H4 (cell line): ENCODE measurements at places on chromosomes 1 and 21. TPM values are rescaled to one million over a fixed set of nuclear protein-coding genes. Genes with fewer than 3 reads are reported as not detected.
A peak's percentile ranks its signal among the peaks of the same experiment; 100 is the strongest.

GRCh38 chr21:22890656-22891055 is 1892.4 kb downstream of the NCAM2 start:
- DNase-seq, result no peak

DNA sequence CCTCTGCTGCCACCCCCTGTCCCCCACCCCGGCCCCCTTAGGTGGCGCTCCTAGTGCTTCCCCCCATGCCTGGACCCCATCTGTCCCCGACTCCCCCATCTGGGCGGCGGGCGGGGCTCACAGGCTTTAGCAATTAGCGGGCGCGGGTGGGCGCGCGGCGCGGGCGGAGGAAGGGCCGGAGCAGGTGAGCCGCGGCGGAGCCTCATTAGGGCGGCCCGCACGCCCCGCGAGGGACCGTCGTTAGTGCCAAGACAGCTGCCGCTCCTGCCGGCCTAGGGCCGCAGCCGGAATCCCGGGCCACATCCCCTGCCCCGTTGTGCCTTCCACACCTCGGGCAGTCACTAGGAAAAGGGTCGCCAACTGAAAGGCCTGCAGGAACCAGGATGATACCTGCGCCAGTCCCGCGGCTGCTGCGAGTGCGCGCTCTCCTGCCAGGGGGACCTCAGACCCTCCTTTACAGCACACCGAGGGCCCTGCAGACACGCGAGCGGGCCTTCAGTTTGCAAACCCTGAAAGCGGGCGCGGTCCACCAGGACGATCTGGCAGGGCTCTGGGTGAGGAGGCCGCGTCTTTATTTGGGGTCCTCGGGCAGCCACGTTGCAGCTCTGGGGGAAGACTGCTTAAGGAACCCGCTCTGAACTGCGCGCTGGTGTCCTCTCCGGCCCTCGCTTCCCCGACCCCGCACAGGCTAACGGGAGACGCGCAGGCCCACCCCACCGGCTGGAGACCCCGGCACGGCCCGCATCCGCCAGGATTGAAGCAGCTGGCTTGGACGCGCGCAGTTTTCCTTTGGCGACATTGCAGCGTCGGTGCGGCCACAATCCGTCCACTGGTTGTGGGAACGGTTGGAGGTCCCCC is 7.6 kb downstream of the OLIG2 start:
- DNase-seq, result no peak

DNA sequence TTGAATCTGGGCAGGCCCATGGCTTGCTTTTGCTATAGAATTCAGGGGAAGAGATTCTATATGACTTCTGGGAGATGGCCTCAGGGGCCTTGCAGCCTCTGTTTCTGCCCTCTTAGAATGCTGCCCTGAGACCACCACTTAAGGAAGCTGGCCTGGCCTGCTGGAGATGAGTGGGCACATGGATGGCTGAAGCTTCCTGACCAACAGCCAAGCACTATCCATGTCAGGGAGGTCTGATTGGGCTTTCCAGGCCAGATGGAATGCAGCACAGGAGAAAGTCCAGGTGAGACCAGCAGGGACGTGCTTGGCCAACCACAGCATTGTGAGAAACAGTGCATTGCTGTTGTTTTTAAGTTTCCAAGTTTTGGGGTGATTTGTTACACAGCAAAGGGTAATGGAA is 308.1 kb downstream of the PTPRU start:
- DNase-seq, result no peak

GRCh38 chr1:215599418-215600074 is 32.4 kb downstream of the KCTD3 start:
- peak; percentile 19 for DNase-seq

GRCh38 chr1:113652771-113653170 is 106.5 kb downstream of the PHTF1 start:
- no peak for DNase-seq

DNA sequence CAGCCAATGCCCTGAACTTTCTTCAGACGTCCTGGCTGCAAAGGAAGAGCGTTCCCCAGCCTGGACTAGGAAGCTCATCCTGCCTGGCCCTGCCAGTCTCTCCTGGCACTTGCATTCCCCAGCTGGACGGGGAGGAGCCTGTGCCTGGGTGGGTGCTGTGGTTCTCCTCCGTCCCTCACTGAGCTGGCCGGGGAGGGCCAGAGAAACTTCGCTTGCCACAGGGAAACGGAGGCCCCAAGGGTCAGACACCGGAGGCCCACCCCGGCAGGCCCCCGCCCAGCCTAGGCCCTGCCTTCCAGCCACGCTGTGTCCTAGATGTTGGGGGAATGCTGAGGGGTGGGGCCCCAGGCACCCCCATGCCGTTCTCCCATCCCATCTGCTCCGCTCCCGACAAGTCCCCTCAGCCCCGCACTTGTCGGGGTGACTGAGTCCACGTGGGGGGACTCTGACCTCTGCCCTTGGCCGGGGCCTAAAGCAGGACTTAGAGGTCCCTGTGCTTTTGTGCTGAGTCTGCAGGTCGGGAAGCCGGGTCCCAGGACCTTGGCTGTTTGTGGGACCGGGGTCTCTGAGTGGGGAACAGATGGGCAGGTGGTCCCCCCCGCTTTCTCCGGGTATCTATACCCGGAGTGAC is 4.8 kb downstream of the FTCD start:
- no peak for DNase-seq

GRCh38 chr21:37917612-37918011 is 1.4 kb upstream of the KCNJ6 start:
- no peak for DNase-seq

DNA sequence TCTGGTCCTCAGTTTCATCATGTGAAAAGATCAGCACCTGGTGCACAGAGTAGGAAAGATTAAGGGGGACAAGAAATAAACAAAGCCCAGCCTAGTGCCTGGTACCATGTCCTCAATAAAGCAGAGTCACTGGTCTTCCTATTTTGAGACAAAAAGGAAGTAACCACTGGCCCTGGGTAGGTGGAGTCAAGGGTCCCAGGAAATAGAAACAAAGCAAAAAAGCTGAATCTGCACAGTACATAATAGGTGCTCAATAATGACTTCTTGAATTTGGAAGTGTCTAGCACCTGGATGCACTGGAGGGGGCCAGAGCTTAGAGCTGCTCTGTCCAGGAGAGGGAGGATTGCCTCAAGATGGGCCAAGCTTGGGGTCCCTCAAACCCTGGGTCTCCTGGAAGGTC is 1.9 kb upstream of the EPHB2 start:
- no peak for DNase-seq

DNA sequence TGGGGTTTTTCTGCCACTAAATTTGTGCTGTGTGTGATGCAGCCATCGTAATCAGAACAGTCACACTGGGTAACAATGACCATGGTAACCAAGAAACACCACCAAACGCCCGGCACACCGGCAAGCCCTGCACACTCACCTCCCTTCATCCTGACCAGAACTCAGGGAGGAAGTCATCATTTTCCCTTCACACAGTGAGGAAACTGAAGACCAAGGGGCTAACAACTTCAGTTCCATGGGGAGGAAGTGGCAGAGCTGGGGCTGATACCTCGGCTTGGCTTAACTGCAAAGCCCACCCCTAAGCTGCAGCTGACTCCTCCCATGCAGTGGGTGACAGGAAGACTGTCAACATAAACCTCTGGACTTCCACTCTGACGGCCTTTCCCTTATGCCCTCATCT is 69.3 kb upstream of the BCAR3 start:
- DNase-seq, result no peak

- no peak for DNase-seq
These were observed 70.0 kb upstream of the PTGS2 start for GRCh38 chr1:186750257-186750656.

GRCh38 chr1:196494766-196495165 is 113.5 kb downstream of the KCNT2 start:
- no peak for DNase-seq

GRCh38 chr1:222892137-222892769 is 77.4 kb downstream of the DISP1 start:
- DNase-seq, result no peak

DNA sequence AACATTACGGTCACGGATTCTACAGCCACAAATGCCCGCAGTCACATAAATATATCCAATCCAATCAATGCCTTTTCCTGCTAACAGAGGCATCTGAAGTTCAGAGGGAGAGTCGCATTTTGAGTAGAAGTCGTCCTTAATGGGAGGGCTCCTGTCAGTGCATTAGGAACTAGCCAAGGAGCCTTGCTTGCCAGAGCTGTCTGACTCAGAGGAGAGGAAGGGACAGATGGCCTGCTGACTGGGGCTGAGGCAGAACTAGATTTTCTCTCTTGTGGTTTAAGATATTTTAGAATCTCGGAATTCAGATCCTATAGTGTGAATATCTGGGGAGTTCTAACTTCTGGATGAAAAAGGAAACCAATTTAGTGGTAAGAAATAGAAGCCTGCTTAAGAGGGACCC is 10.6 kb downstream of the XKR8 start:
- DNase-seq, result no peak

- no peak for DNase-seq
These were observed 15.3 kb downstream of the SMIM12 start for GRCh38 chr1:34844252-34844634.

The DNAH14 gene
- not detected in 2 replicates for total RNA-seq

The SLC37A1 gene
- total RNA-seq, result 6.7 and 9.2 TPM in 2 replicates

The PCSK9 gene
- total RNA-seq, result 0.04 TPM in 1 of 2 replicates, not detected in the other

The ALX3 gene
- not detected in 2 replicates for total RNA-seq

The MORC3 gene
- total RNA-seq, result 14.3 and 17.7 TPM in 2 replicates

The DISC1 gene
- 3.4 and 3.8 TPM in 2 replicates for total RNA-seq

The PRAMEF2 gene
- total RNA-seq, result not detected in 2 replicates

The HES3 gene
- not detected in 2 replicates for total RNA-seq
